Activated CD4-positive, alpha-beta T cell treated with anti-CD3 and anti-CD28 coated beads, Interleukin-2, amount 50 U/mL, for 16 hours (primary cell): ENCODE measurements at places on chromosomes 7 and 10.

DNA sequence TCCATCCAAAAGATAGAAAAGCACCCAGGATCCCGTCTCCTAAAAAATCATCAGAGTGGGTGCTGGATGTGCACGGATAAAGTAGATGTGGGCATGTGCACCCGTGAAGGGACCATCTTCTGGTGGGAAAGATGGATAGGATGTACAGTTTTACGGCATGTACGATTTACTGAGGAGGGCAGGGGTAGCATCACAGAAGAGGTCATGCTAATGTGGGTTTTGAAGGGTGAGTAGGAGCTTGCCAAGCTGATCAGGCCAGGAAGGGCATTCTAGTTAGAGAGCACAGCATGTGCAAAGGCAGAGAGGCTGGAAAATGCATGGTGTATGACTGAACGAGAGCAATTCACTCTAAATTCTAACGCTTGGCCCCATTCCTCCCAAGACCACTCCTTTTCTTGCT lies 7.8 kb upstream of the CRHR2 start:
- DNase-seq: no peak

DNA sequence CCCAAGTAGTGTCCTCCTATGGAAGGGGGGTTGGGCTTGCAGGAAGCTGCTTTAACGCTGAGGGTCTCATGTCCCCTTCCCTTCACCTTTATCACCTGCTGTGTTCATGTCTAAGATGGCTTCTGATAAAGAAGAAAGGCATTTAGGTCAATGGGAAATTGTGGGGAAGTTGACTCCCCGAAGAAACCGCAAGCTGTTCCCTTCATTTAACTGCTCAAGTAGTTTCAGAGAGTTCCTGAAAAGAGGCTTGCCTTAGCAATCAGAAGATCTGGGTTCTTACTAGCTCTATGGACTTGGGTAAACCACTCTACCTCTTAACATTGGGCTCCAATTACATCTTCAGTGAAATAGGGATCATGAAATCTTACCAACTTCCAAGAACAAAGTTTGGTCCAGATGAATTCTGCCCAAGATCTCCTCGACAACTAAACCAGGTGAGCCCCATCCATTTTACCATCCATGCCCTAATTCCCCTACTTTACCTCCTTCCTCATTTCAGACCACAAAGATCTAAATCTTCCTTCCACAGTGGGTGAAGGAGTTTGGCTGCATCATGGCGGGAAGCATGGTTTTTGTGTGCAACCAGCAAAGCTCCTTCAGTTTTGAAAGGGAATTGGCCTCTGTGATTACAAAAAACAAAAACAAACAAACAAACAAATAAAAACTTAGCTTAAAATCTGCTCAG lies 30.4 kb upstream of the UCN3 start:
- DNase-seq: no peak

DNA sequence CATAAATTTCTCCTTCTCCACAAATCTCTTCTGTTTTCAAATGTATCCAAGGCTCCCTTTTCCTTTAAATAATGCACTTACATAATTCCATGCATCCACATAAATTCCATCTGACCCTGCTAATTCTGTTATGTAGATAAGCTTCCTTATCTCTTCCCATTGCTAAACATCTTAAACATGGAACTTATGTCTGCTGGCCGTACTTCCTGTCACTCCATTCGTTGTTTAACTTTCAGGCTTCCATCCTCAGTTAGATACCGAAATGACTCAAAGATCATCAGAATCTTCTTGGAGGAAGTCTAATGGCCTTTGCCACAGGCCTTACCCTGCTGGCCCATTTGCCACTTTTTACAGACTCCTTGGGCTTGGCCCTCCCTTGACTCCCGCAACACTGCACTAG lies 330.9 kb downstream of the GFRA1 start:
- DNase-seq: no peak

DNA sequence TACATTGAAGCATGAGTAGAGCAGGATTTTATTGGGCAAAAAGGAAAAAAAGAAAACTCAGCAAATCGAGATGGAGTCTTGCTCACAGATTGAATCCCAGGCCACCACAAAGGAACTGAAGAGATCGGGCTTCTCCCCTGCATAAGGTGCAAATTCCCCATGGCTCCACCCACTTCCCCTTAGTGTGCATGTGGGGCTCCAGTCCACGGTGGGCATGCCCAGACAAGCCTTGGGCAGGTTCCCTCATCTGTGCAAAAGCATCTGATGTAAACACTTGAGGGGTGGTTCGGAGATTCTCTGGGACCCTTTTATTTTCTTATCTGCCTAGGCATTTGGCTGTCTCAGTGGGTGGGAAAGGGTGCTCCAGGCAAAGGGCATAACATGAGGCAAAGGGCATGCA lies 150.7 kb downstream of the CFTR start:
- no peak for DNase-seq

DNA sequence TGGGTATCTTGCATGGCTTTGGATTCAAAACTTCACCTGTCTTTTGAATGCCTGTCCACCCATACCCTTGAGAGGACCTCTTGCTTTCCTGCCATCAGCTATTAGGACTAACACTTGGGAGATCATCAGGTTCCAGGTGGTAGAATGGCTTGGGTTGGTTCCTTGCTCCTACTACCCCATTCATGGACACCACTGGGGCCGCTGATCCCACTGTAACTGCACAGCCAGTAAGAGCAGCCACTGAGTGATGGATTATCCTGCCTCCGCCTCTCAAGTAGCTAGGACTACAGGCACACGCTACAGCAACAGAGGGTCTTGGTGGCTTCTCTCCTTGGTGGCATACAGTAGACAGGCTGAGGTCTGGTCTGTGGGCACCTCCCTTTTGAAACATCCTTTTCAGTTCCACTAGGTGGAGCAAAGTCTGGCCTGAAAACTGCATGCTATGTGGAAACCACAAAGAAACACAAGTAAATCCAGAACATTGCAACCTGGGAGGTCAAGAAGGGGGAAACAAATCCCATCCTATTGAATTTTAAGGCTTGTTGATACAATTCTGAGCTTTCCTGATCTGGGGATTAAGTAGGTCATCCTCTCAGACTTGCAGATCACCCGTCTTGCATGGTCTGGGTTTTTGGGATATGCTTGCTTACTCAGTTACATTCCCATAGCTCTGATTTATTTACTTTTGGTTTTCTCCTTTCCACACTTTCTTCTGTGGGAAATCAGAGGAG lies 9.4 kb downstream of the WBP1L start:
- DNase-seq: peak; percentile 33

GRCh38 chr10:3293581-3294431 lies 121.2 kb upstream of the PITRM1 start:
- DNase-seq: no peak

DNA sequence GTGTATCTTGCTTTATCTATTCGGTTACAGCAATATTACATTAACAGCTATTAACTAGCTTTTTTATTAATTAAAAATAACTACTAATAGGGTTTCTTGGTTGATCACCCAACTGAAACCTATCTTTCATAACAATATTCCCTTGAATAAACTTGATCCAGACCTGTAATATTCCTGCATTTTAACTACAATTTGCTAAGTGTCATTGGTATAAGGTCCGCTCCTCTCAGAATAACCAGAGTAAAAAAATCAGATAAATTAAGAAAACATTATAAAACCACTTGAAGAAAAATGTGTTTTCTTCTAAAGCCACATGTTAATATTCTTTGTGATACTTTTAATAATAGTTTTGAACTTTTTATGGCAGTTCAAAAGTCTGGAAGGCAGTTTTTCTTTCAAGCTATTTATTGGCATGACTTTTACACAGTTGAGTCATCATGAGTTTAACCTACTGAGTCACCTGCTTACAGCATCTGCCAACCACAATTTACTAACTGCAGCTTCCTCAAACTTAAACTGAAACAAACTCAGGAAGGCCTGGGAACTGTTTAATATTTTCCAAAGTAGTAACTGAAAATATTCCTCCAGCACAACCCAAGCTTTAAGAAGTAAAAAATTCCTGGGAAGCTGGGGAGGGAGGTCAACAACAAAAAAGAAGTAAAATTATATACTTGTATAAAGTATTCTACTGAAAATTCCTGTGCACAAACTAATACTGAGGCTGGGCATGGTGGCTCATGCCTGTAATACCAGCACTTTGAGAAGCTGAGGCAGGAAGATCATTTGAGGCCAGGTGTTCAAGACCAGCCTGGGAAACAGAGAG lies 103.2 kb downstream of the NRBF2 start:
- peak; percentile 80 for DNase-seq

GRCh38 chr7:157813741-157814661 lies 477.2 kb downstream of the DNAJB6 start:
- DNase-seq: no peak

- DNase-seq: no peak
Observed at GRCh38 chr10:34739915-34740314, 75.2 kb downstream of the PARD3 start.

- no peak for DNase-seq
Observed at GRCh38 chr7:5349005-5349380, 66.2 kb downstream of the SLC29A4 start.

DNA sequence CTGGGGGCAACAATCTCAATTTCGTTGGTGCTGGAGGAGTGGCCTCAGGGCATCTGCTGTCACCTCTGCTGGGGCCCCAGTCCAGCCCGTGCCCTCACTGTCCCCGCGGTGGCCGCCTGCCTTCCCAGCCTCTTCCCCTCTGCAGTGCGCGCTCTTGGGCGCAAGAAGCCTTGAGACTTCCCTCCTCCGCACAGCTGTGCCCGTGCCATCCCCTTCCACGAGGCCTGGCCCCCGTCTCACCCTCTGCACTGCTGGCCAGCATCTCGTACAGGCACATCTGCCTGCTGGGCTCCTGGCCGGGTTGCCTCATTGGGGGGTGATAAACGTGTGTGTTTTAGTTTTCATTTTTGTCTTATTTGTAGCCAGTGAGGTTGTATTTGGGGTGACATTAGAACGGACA lies 14.0 kb downstream of the IDI2 start:
- no peak for DNase-seq

GRCh38 chr7:47697543-47697942 lies 115.6 kb upstream of the TNS3 start:
- no peak for DNase-seq

GRCh38 chr7:20797462-20798080 lies 10.9 kb upstream of the SP8 start:
- DNase-seq: peak; percentile 39

- no peak for DNase-seq
Observed at GRCh38 chr10:80611481-80612185, 73.9 kb downstream of the SH2D4B start.

GRCh38 chr7:133434246-133434865 lies 181.5 kb downstream of the EXOC4 start:
- peak; percentile 18 for DNase-seq

DNA sequence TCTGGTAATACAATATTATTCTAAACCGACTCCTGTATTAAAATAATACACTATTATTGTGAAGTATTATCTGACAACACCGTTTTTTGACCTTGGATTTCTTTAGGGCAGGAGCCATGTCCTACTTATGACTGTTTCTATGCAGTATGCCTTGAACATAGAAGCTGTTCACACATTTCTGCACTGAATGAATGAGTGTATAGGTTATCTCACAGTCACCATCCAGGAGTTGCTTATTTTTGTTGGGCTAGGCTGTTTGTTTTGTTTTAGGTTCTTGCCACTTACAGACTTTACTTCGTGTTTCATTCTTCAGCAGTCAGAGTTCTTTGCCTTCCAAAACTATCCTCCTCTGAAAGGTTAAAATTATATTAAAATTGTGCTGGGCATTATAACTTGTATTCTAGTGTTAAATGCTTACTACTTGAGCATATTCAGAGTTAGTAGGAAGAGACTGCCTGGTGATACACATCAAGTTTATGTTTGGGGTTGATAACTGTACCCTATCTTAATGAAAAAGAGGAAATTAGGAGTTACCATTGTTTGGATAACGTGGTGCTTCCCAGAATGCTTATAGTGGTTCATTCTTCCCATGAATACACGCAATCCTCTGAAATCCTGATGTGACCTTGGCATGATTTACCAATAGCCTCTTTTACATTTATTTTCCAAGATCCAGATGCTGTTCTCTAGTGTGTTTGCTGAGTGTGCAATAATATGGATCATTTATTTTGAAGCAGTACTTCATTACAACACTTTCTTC lies 1.7 kb downstream of the RALA start:
- DNase-seq: peak; percentile 16

- no peak for DNase-seq
Observed at GRCh38 chr7:49772916-49773217, 571 bp upstream of the VWC2 start.

DNA sequence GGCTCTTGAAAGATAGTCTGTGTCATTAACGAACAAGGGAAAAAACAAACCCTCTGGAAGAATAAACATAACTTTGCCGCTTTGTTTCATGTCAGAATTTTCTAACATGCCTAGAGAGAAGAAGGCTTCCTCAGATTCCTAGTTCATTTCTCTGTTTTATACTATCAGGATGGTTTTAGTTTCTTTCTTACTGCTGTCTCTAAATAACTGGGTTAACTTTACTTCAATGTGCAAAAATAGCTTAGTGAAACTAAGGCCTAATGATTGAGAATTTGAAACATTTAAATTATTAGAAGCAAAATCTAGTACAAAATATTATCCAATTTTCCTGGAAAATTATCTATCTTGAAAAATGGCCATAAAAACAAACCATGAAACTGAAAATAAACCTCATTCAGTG lies 72.1 kb upstream of the OGDHL start:
- no peak for DNase-seq

- no peak for DNase-seq
Observed at GRCh38 chr10:104300002-104300735, 31.2 kb downstream of the GSTO2 start.

GRCh38 chr7:106318482-106318881 lies 33.7 kb upstream of the NAMPT start:
- no peak for DNase-seq

GRCh38 chr10:30816159-30816819 lies 186.7 kb upstream of the LYZL2 start:
- DNase-seq: no peak

- peak; percentile 62 for DNase-seq
Observed at GRCh38 chr10:118568327-118568848, 27.1 kb downstream of the PRLHR start.

- no peak for DNase-seq
Observed at GRCh38 chr7:73621168-73622063, 2.9 kb downstream of the MLXIPL start.

DNA sequence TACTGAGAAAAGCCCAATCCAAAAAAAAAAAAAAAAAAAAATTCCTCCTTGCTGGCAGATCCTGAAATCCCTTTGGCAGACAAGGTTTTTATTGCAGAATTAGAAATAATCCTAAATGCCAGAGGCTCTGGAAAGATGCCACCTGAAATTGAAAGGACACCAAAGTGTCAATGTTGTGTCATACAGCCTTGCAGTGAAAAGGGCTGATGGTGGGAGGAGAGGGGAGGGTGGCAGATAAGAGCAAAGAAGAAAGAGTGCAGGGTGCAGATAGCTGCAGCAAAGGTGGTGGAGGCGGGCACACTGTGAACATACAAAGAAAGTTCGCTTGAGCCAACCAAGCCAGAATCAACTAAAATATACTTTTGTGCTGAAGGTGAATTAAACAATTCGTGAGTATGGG lies 8.2 kb upstream of the OPTN start:
- DNase-seq: no peak

DNA sequence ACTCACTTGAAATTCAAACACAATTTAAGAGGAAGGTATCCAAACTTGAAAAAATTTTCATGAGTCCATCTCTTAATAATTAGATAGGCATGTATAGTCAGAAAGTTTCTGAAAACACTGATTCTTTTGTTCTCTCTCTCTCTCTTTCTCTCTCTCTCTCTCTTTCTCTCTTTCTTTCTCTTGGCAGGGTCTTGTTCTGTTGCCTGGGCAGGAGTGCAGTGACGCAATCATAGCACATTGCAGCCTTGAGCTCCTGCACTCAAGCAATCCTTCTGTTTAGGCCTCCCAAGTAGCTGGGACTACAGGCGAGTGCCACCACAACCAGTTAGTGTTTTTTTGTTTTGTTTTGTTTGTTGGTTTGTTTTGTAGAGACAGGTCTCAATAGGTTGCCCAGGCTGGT lies 59.3 kb downstream of the PRTFDC1 start:
- no peak for DNase-seq
